ENCODE measurements at places on chromosomes 1 and 21.

GRCh38 chr1:8858112-8858668, 20.3 kb downstream of the ENO1 start:
- no peak for DNase-seq

DNA sequence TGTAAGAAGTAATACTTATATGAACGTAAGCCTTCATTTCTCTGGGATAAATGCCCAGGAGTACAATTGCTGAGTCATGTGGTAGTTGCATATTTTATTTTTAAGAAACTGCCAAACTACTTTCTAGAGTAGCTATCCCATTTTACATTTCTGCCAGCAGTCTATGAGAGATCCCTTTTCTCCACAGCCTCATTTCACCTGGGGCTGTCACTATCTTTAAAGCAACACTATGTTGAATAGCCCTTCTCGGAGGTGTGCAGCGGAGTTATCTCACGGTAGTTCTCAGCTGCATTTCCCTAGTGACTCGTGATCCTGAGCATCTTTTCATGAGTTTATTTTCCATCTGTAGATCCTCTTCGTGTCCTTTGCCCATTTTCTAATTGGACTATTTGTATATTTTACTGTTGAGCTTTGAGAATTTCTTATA, 93.4 kb downstream of the ADARB1 start:
- no peak for DNase-seq

- DNase-seq, result peak; percentile 69
Observed at GRCh38 chr1:159188375-159188788, 16.3 kb upstream of the ACKR1 start.

- no peak for DNase-seq
Observed at GRCh38 chr1:94540440-94541245, 916 bp downstream of the F3 start.

GRCh38 chr1:82371844-82372498, 571.2 kb downstream of the ADGRL2 start:
- no peak for DNase-seq

DNA sequence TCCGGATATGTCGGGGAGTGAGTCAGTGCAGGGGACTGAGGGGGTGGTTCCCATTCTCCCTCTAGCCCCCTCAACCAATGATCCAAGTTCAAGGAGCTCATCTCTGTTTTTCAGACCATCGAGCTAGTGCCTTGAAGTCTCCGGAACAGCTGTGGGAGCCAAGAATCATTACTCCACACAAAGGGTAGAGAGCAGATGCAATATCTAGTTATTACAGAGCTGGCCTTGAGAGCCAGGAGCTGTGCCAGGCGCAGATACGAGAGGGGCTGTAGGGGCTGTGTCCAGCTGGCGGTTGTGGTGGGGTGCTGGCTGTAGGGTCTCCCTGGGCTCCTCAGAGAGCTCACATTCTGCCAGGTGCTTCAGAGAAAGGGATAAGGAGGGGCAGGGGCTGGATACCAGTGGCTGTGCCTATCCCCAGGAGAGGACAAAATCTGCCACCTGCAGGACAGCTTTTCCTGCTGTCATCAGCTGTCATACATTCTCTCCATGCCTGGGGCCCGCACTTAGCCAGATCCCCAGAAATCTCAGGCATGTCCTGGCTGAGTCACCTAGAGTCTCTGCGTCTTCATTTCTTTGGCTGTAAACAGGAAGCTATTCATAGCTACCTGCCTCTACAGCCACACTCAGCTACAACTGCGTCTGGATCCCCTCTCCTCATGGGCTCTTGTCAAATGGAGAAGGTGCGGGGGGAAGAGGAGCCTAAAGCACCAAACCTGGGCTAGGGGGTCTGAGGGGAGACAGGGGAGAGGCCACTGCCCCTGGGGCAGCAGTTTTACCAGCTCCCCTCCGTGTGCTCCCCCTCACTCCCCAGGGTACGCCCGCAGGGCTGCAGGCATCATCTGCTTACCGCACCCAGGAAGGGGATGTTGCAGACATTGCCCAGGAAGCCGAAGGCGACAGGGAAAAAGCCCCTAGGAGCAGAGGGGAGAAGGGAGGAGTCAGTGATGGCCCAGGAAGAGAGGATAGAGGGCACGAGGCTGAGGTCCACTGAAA, 2.4 kb upstream of the KISS1 start:
- no peak for DNase-seq

- no peak for DNase-seq
Observed at GRCh38 chr1:69791311-69791710, 223.6 kb downstream of the LRRC7 start.

- DNase-seq, result no peak
Observed at GRCh38 chr1:92764116-92764515, 20.8 kb downstream of the EVI5 start.

DNA sequence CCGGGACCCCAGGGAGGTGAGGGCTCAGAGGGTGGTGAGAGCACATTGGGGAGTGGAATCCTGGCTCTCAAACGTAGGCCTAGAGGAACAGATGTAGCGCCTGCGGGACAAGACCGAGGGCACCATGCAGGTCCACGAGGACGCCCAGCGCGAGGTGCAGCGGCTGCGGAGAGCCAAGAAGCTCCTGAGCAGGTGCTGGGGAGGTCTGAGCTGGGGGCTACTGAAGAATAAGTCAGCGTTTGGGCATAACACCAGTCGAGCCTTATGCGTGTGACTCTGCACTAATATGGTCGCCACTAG, 2.6 kb upstream of the NBPF3 start:
- no peak for DNase-seq
